ENCODE measurements at places on chromosomes 3 and 15.
A peak's percentile ranks its signal among the peaks of the same experiment; 100 is the strongest.

- DNase-seq: no peak
These were observed 256.3 kb downstream of the TIGIT start for GRCh38 chr3:114550165-114550564.

- no peak for DNase-seq
These were observed 57.9 kb downstream of the TIPARP start for GRCh38 chr3:156732261-156732660.

DNA sequence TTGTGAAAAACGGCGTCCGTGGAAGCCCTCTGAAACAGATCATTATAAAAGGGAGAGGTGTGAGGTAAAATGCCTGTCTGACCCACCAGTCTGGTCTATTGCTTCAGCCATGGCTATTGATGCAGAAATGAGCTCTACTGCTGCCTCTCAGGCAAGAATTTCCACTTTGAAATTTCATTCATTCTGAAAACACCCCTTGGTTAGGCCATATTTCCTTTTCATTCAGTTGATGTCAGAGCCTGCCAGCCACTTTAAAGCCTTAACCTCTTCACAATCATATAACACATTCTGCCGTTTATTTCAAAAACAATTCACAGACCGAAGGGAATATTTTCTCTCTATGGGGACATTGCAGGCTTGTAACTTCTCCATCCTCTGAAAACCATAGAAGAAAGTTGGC, 71.9 kb downstream of the FOXB1 start:
- no peak for DNase-seq

- no peak for DNase-seq
These were observed 178.8 kb downstream of the OPA1 start for GRCh38 chr3:193771653-193772421.

DNA sequence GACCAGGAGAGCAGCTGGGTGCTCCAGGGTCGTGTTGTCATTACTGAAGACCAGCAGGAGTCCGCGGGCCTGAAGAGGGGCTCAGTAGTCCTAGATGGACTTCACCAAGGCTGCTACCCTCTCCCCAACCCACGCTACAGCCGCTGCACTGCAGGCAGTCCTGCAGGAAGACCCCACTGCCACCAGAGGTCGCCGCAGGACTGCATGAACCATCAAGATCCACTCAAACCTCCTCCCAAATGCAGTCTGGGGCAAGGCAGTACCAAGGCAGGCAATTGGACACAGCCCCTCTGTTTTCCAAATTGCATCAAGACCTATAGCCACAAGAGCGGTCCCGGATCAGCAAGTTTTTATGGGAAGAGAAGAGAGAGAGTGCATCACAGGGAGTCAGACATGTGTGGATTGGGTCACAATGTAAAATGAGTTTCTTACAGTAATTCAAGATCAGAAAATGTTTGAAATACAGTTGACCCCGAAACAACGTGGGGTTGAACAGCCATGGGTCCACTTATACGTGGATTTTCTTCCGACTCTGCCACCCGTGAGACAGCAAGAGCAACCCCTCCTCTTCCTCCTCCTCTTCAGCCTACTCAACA, 46.7 kb downstream of the DZIP1L start:
- DNase-seq: peak; percentile 56

- DNase-seq: no peak
These were observed 140.3 kb downstream of the FEZF2 start for GRCh38 chr3:62233065-62233464.

GRCh38 chr15:90839187-90840071, 29.0 kb upstream of the FURIN start:
- no peak for DNase-seq

GRCh38 chr3:56975567-56975966, 84.9 kb upstream of the SPATA12 start:
- no peak for DNase-seq

DNA sequence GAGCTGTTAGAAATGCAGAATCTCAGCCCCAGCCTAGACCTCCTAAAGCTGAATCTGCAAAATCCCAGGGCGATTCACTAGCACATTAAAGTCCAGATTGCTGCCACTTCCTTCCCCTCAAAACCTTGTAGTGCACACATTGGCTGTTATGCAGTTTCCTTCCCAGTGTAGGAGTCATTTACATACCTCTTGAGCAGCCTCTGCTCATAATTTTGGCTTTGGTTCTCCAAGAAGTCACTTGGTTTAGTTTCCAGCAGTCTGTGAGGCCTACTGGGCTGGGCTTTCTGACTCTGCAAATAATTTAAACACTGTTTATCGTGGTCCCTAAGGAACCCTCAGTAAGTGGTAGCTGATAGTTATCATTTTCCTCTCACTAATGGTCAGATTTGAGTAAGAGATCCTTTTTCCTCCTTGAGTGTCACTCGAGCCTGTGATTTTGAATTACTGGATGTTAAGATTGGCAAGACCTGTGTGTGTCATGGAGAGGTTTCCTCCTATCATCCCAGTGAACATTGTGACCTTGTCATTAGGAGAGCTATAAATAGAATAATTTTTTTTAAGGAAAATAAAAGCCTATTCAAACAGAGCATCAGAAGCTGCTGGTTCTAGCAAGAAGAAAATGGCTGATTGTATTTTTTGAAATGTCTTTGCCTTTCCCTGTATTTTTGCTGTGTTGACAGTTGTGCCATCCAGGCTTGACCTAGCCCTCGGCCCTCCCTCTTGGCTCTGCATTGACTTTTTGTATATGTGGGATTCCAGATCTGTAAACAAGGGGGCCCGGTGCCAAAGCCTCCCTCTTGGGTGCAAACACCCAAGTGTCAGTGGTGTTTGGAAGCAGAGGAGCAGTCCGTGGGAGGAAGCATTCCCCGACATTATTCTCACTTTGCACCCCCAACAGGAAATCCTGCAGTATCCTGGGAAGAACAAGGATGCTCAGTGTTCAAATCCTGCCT, 134.8 kb upstream of the ANKRD28 start:
- DNase-seq: no peak

GRCh38 chr15:74548241-74548640, 7.2 kb downstream of the ARID3B start:
- DNase-seq: no peak

DNA sequence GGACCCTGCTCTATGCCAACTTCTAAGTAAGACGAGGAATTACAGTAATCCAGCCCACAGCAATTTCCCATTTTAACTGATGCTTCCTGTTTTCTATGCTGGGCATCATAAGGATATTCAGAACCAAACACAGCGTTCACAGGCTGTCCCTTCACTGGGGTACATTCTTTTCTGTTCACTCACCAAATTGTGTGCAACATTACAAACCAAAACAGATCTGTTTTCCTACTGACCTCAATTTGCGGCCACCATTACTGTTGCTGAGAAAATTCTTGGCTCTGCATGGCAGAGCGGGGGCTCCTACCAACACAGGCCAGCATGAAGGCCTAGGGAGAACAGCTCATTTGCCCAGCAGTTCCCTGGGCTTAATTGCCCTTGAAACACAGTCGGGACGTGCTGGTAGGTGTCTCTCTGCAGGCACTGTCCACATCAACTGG, 76.5 kb downstream of the MYO1E start:
- DNase-seq: no peak

- DNase-seq: no peak
These were observed 180.7 kb upstream of the GRM7 start for GRCh38 chr3:6680119-6680806.

DNA sequence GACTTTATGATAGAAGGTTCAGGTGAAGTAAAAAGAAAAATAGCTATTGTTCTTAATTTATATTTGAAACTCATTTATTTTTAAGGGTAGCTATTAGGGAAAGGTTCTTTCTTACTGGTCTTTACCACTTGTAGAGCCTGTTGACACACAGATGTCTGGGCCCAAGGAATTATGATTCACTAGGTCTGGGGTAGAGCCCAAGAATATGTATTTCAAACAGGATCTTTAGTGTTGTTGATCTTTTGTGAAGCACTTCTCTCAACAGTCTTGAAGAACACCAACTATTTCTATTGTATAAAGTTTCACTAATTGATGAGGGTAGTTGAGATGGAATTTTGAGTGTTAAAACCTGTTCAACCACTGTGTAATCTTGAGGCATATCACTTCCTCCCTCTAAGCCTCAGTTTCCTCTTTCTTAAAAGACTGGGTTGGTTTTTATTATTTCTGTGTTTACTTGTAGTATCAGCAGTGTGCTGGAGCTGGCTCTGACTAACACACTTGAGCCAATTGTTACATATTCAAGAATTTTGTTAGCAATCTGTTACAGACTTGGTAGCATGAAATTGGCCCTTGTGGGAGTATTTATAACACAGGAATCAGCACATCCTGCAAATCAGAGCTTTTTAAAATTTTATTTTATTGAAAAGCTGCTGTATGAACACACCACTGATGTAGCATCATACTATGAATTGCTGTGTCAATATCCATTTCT, 155.9 kb downstream of the RBMS3 start:
- no peak for DNase-seq

DNA sequence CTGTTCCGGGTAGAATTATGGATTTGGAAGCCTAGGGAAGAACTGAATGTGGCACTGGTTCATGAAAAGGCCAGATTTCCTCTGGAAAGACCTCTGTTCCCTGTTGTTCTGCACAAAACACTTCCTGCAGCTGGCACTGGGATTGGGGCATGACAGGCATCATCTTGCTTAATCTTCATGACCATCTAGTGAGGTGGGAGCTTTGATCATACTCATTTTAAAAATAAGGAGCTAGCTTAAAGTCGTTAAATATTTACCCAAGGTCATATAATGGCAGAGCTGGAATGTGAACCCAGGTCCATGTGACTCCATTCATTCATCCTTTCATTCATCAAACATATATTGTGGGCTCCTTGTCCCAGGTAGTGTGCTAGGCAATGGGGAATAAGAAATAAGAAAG, 40.4 kb downstream of the EBLN2 start:
- DNase-seq: no peak

- DNase-seq: no peak
These were observed 311.5 kb downstream of the CACNA2D3 start for GRCh38 chr3:54433846-54434245.

DNA sequence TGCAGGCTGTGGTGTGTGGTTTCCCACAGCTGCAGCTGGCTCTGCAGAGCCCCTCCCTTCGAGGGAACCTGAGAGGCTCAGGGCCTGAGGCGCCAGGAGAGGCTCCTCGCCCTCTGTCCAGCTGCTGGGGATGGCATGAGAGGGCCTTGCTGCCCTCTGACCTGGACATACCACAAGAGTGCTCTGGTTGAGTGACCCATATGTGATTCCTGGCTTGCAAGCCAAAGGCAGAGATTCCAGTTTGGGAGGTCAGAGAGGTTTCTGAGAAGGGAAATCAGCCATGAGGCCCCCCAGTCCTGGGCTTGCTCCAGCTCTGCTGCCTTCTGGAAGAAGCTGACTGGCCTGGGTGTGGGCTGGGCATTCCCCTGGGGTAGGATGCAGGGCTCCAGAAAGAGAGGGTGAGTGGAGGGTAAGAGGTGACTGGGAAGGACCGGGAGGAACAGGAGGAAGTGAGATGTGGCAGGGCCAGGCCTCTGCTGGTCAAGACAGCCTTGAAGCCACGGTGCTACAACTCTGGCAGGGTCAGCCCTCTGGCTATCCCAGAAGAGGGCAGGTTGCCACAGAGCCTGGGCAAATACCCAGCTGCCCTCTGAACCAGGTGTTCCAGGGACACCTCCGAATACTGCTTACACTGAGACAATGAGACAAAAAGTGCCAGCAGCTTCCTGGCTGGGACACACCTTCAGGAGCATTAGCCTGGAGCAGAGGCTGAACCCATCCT, 16.0 kb upstream of the SRP14 start:
- DNase-seq: no peak

DNA sequence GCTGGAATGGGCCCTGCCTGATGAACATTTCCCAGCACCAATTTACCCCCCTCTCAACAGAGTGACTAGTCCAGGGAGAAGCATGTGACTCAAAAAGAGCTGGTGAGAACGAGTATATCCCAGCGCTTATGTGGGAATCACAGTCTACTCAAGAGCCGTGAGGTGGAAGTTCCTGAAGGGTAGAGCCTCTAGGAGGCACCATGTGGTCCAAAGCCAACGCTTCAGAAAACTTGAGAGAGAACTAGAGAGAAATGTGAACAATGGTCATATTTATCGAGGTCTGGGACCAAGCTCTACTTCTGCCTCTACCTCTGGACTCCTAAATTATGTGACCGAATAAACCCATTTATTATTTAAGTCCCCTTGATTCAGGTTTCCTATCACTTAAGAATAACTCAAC, 111.0 kb upstream of the RAP2B start:
- no peak for DNase-seq

DNA sequence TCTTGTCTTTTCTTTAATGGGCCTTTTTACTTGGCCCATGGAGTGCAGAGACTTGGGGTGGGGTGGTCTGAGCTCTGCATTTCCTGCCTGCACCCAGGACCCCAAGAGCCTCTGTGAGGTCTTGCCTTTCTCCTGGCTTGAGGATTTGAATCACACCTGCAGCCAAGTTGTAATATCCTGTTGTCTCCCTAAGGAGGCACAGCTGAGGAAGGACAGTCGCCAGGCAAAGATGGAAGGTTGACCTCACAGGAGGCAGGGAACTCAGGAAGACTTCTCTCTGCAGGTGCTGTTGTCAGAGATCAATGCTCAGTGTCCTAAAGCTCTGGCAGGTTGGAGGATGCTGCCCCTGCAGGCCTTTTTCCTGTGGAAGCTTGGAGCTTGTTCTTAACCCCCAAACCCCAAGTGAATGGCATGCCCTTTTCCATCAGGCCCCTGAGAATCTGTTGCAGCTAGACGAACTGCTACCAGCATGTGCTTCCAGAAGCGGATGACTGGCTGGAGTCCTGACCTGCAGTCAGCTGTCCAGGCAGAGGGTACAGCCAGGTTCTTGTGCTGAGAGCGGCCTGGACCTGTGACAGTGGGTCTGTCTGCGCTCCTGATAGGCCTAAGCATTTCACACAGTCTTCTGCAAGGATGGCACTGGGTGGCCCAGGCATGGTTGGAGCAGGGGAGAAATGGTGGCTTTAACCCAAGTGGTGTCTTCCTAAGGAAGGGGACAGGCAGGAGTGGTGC, 120.0 kb downstream of the EEFSEC start:
- DNase-seq: no peak

- no peak for DNase-seq
These were observed 124.5 kb upstream of the CTDSPL start for GRCh38 chr3:37737134-37737533.

GRCh38 chr3:46221391-46221790, 13.3 kb upstream of the CCR1 start:
- no peak for DNase-seq

DNA sequence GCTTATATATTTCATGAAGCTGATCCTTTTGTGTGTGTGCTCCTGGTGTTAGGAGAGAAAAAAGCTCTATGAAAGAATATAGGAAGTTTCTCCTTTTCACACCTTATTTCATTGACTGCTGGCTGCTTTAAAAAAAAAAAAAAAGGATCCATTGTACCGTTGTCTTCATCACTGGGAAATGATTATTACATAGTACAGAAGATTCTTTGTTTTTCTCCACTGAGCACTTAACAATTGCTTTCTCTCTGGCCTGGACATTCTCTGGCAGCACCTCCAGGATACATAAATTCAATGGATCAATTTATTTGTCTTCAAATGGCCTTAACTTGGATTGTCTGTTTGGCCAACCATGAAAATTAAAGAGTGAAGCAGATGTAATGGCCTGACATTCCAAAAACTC, 37.2 kb downstream of the DPH3 start:
- DNase-seq: no peak

DNA sequence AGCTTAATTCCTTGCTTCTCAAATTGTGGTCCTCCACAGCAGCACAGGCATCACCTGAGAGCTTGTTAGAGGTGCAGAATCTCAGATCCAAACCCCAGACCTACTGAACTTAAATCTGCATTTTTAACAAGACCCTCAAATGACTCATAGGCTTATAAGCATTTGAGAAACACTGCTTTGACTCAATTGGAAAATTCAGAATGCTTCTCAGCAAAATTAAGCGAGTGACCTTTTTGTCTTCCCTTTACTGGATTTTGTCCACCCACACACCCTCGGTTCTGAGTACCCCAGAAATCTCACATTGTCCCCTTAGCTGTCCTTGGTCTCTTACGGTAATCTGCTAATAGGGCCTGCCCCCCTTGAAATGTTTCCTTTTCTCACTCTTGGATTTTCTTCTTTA, 17.9 kb downstream of the CD80 start:
- DNase-seq: no peak

Measured in stimulated activated CD8-positive, alpha-beta memory T cell treated with anti-CD3 and anti-CD28 coated beads, Interleukin-15, amount 100 ng/mL, for 24 hours (primary cell).